ENCODE measurements at places on chromosomes 4 and X.

DNA sequence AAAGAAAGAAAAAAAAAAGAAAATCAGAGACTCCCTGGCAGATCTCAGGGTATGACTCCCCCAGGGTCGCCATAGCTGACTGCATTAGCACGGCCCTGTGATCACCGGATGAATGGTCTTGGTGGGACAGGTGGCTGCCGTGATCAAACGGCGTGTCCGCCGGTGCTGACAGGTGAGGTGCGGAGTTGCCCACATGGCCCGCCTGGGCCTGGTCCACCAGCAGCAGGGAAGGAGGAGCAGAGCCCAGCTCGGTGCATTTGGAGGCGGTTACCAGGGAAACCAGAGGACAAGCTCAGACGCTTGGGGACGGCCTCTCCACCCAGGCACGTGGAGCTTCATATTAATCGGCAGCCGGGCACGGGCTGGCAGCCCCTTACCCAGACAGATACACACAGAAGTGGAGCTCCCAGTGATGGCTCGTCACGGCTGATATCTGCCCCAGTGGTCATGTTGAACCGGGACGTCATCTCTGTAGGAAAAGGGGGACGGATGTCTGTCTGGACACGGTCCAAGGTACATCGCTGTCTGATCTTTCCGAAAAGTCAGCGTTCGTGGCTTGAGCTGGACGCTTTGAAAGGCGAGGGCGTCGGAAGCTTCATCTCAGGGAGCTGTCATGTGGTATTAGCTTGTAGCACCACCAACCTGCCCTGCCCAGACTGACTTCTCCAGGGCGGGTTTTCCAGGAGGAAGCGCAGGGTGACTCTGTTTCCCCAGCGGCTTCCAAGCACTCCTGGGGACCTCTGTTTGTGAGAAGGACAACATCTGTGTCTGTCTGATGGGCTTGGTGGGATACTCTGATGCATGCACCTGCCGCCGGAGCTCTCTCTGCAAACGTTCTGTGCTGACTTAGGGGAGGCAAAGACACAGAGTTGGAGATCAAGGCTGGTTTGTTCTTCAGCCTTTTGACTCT, 180.7 kb downstream of the CRLF2 start:
- no peak for DNase-seq

- no peak for DNase-seq
Observed at GRCh38 chr4:146135941-146136340, 39.6 kb upstream of the LSM6 start.

DNA sequence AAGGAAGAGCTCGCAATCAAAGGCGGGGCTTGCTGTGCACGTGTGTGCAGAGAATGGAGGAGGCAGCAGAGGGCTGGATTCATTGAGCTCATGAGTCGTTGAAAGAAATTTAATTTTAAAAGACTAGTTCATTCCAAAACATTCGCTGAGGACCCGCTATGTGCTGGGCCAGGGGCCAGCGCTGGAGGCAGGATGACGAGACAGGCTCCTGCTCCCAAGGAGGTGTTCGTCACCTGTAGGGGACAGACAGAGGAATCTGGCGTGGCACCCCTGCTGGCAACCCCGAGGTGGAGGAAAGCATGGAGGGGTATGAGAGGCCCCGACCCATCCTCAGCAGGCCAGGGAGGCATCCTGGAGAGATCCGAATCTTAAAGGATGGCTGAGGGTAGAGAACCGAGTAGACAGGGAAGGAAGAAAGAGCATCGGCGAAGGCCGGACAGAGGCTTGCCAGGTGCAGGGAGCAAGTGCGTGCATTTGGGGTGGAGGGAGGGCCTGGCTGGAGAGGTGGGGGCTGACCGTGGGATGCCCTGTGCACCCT, 96.4 kb downstream of the CPZ start:
- DNase-seq = no peak

DNA sequence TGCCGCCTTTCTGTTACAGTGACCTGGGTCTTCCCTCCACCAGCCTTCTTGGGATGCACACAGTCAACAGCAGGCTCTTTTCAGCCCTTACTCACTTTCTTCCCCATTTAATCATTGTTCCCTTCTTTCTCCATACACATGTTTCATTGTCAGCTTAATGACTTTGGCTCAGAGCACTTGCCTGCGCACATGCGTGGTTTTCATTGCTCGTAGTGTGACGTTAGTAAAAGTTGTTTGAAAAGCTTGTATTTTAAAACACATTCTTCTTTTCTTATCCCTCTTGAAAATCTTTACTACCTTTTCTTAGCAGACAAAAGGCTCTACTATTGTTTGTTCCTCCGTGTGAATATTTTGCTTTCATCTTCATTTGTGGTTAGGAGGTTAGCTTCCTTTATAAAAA, 19.7 kb upstream of the SCOC start:
- no peak for DNase-seq

DNA sequence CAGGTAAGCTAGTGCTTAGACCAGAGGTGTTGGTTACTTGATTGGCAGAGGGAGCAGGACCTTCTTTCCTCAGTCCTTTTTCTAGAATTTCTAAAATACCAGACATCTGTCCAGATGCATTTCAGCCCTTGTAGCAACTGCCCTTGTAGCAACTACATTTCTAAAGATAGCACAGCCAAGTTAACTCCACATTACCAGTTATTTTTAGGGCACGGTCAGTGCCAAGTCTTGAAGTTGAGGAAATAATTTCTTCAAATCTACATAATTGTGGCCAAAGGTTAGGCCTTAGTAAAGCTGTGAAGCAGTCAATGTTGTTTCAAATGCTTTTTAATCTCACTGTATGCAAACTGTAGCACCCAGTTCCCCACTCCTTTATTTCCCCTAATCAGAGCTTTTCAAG, 62.9 kb downstream of the MID1IP1 start:
- DNase-seq = no peak

DNA sequence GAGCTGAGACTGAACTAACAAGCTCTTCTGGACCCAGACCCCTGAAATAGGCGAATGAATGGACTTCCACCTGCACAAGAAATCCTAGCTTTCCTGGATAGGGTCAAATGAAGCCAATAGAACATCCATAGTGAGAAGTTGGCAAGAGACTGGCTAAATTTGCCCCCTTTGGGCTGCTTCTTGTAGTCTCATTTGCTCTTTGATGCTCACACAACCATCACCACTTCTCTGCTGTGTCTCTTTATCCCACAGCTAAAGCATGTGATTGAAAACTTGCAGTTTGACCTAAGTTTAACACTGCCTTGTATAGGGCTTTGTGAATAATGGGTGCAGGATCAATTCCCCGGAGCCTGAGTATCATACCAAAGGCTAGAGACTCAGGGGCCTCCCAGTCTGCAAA, 38.2 kb downstream of the NLGN3 start:
- no peak for DNase-seq

DNA sequence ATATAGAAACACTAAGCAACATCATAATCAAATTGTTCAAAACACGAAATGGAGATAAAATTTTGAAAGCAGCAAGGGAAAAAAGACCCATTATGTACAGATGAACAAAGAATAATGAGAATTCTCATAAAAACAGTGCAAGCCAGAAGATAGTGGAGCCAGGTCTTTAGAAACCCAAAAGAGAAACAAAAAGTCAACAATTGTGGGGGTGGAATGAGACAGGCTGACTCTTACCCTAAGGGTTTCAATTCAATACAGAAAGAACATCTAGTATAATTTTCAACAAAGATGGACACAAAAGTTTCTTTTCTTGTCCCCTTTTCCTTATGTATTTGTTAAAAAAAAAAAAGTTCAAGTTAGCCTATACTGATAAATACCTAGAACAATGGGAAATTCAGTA, 34.0 kb upstream of the MAGEB2 start:
- no peak for DNase-seq

DNA sequence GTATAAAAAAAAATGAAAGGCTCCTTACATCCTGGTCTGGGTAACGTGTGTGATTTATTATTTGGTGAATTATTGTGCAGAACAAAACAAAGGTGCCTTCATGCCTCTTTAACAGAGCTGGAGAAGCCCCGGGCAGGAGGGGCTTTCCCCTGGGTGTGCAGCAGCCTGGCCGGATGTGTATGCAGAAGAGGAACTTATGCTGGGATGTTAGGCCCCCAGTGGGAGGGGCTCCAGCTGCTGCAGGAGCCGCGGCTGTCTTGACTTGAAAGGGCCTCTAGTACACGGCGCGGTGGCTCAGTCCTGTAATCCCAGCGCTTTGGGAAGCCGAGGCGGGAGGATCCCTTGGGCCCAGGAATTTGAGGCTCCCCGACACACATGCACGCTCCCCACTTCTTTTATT, 16.0 kb downstream of the CCNQ start:
- peak; percentile 27 for DNase-seq

GRCh38 chrX:40304115-40304514, 206.4 kb upstream of the BCOR start:
- DNase-seq = no peak

- DNase-seq = no peak
Observed at GRCh38 chrX:329291-329910, 10.8 kb upstream of the GTPBP6 start.

DNA sequence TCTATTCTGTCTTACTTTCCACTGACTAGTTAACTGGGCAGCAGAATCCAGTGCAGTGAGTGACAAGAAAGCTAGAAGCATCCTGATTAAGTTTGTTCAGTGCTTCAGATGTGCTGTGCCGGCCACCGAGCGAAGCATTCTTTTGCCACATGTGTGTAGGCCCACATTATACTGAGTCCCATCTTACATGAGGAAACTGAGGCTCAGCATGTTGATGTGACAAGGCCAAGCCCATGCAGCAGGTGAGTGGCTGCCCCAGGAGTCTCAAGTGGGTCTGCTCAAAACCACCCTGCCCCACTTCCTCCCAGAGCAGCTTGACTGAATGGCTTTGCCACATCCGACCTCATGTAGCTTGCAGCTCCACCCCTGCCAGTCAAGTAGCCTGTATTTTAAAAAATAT, 50.5 kb downstream of the RHOH start:
- DNase-seq = no peak

GRCh38 chr4:125702406-125702805, 387.7 kb downstream of the FAT4 start:
- DNase-seq = no peak

GRCh38 chr4:177596035-177596434, 153.8 kb upstream of the AGA start:
- DNase-seq = no peak

DNA sequence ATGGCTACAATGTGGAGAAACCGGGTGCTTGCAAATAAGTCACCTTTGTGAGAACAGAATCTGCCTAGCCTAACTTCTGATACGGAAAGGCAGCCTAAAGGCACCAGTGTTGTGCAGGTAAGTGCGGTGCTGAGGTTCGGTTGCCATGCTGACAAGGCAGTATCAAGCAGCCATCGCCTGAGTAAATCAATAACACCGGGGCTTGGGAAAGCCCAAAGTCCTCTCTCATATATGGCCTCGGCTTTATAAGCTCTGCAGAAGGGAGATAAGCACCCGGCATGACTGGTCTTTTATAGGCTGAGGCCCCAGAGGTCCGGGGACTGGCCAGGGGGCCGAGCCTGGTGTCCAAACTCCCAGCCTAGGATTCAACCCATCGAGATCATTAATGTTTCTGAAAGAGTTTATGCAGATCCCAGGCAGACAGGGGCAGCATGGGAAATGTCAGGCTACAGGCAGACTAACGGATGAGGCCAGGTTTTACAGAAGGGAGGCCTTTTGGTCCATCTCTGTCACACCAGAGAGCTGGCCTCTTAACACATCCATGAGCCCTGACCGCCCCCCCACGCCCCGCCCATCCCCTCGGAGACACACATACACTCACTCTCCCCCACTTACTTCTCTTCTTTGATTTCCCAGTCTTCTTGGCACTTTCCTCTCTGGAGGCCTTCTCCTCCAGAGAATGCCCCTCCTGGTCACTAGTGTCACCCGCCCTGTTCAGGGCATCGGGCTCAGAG, 38.5 kb downstream of the ELF4 start:
- DNase-seq = no peak

DNA sequence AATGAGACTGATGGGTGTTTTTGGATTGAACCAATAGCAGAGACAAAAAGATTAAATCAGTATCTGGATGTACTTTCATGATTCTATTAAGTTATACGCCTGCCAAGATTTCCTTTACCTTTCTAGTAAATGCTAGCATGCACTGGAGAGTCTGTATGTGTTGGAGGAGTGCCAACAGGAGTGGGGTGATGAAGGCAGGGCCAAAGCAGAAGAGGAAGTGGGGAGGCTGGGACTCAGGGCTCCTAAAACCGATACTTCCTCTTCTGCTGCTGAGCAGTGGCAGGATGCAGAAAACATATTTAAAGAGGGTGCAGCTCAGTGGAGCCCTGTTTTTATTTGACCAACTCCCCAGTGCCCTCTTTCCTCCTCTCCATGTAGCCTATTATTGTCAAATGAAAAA, 5.6 kb downstream of the CYSLTR1 start:
- peak; percentile 44 for DNase-seq

DNA sequence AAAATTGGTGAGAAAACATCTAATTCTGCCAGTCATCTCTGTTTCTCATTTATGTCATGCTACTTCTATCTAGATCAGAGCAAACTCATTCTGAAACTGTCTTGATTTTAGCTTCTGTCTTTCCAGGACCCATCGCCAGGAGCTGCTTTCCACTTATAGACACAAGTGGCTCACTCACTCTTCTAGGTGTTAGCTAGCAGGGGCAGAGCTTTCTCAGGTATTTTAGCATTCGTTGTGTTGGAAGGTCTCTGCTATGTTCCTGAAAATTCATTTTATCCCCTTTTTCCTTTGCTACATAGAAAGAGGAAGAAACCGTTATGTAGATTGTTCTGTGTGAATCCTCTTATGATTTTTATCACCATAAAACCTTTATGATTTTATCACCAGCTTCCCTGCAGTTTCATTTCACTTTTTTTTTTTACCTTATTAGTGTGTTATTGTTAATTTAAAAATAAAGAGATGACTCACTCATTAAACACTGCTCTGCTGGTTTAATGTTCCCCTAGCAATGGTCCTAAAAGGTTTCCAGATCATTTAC, 246.6 kb upstream of the AADAT start:
- DNase-seq = no peak

GRCh38 chr4:151323667-151324066, 1.7 kb downstream of the SH3D19 start:
- no peak for DNase-seq

DNA sequence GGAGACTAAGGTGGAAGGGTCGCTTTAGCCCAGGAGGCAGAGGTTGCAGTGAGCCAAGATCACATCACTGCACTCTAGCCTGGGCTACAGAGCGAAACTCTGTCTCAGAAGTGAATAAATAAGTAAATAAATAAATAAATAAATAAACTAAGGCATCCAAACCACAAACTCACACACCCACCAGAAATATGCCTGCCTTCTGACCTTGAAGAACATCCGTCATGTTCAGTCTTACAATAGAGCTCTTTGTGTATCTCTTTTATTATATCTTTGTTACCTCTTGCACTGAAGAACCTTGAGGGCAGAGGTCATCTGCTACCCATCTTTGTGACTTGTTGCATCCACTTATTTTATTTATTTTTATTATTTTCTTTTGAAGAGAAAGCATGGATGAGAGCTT, 71.6 kb downstream of the PRRG1 start:
- no peak for DNase-seq

GRCh38 chrX:28922106-28922505, 334.9 kb downstream of the IL1RAPL1 start:
- no peak for DNase-seq

GRCh38 chr4:823761-824460, 2.0 kb downstream of the CPLX1 start:
- no peak for DNase-seq

- no peak for DNase-seq
Observed at GRCh38 chr4:87975466-87975865, at the start of gene SPP1. SPP1 (plus strand) TSS chr4:87975714; CDS start chr4:87976896, 1,182 bp downstream.

Data from memory B cell (primary cell).